Esophagus muscularis mucosa (tissue), 4 donors: ENCODE measurements at places on chromosomes 16 and 17. TPM values are rescaled to one million over a fixed set of nuclear protein-coding genes. Genes with fewer than 3 reads are reported as not detected.

DNA sequence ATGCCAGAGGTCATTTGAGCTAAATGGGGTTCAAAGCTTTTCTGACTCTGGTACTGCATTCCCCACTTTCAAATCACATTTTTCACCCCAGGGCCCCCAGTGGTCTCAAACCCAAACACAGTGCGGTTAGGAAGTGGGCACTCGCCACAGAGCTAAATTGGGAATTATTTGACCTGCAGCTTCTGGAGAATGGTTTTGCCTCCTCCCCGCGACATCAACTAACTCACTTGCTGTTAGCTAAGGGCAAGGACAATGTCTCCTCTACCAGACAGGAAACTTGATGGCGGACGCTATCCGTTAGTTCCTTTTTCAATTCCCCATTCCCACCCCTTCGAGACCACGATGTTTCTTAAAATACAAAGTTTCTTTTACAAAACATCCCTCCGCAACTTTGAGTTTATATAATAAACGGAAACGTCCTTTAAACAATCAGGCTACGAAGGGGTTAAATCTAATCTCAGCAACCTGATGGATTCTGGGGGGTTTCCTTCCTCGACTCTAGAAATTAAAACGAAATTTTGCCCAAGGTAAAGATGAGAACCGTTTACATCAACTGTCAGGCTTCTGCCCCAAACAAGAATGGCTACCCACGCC lies 500 bp upstream of the KAT7 start:
- DNase-seq: no peak

DNA sequence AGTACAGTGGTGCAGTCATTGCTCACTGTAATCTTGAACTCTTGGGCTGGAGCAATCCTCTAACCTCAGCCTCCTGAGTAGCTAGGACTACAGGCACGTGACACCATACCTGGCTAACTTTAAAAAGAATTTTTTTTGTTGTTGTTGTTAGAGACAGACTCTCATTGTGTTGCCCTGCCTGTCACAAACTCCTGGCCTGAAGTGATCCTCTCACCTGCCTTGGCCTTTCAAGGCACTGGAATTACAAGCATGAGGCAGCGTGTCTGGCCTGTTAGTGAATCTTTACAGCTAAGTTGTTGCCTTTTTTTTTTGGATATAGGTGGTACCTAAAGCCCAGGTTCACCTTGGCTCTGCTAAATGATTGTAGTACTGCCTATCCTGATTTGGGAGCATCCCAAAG lies 290.6 kb downstream of the BCAS3 start:
- DNase-seq: no peak

DNA sequence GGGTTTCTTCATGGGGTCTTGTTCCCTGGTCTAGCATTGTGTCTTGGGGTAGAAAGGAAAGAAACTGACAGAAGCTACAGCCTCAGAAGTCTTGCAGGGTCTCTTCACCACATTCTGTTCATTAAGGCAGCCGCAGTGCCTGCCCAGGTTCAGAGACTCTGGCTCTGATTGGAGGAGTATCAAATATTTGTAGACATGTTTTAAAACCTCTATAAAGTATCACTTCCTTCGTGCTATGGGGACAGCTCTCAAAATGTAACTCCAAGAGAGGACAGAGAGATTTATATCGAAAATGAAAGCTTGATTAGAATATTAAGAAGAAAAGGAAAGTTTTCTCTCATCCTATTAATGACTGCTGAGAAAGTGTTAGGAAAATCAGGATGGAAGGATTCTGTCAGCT lies 107.0 kb upstream of the CACNG3 start:
- no peak for DNase-seq

DNA sequence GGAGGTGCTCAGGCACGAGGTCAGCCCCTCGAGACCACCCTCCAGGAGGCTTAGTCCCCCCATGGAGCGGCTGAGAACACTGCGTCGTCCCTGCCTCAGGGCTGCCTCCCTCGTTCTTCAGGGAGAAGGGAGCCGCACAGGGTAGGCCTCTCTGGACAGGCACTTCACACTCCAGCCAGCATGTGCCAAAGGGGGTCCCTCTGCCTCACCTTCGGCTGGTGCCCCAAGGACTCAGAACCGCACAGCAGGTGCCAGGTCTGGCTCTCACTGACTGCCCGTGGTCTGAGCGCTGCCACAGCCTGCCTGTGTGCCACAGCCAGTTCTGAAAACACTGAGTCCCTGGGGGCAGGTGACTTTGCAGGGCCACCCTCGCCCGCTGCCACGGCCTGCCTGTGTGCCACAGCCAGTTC lies 7.1 kb downstream of the P2RX5 start:
- no peak for DNase-seq

- no peak for DNase-seq
Measured at GRCh38 chr17:70987867-70988340, 818.6 kb downstream of the KCNJ2 start.

DNA sequence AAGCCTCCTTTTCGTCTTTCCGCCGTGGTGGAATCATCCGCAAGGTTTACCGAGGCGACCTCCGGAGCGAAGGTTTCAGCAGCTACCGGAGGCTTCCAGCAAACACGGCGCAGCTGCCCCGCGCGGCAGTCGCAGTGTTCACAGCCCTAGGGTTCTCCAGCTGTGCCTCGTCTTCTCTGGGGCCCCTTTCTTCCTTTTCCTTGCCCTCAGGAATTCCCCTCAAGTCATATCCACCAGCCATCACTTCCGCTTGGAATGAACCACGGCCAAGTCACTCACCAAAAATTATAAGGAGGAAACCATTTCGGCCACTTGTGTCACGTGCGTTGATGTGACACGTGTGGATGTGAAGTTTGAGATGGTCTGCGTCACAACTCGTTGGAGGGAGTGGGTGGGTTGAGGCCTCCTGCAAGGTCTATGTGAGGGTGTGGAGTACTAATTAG lies 636 bp upstream of the ERN1 start:
- no peak for DNase-seq

DNA sequence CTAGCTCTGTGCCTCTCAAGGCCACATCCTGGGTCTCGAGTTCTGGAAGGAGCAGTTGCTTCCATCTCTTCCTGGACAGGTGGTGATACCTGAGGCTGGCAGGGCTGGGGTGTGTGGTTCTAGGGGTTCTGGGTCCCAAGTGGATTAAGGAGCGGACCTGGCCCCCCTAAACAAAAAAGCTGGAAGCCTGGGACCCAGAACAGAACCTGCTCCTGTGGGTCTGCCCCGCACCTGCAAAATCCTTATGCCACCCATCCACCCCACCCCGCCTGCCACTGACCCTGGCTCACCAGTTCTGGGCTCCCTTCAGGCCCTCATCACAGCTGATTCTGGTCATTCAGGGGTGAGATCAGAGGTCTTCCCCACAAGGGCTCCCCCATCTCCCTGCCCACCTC lies 44.8 kb downstream of the ADCY7 start:
- DNase-seq: no peak

RAMP2 gene
- total RNA-seq: 19.5 TPM

GRCh38 chr16:88669980-88670379 lies 7.1 kb upstream of the MVD start:
- no peak for DNase-seq

DNA sequence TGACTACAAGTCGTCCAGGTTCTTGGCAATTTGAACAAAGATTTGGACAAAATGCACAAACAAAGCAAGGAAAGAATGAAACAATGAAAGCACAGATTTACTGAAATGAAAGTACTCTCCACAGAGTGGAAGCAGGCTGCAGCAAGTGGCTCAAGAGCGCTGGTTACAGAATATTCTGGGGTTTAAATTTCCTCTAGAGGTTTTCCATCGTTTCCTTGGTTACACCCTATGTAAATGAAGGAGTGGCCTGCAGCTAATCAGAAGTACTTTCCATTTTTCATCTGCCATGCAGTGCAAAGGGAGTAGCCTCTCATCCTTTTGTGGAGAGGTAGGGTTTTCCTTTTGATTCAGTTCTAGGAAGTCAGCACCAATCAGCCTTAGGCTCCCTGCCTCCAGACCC lies 11.8 kb downstream of the STXBP4 start:
- no peak for DNase-seq

GRCh38 chr17:46717999-46718398 lies 100.5 kb downstream of the WNT3 start:
- no peak for DNase-seq

GJD3 gene
- 0.40 TPM for total RNA-seq

IL17C gene
- not detected for total RNA-seq

DNA sequence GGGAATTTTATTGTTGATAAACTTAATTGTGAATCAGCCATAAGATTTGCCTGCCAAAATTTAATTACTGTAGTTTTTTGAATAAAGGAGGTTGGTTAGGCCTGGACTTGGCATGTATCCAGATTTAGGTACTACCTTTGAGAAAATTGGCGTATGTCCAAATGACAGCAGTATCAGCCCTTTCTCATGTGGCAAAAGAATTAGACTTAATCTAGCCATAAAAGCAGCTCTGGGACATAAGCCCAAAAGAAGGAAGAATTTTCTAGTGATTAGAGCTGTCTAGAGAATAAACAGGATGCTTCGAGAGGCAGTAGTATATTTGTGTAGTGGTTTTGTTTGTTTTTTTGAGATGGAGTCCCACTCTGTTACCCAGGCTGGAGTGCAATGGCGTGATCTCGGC lies 27.7 kb downstream of the PPM1E start:
- no peak for DNase-seq

DNA sequence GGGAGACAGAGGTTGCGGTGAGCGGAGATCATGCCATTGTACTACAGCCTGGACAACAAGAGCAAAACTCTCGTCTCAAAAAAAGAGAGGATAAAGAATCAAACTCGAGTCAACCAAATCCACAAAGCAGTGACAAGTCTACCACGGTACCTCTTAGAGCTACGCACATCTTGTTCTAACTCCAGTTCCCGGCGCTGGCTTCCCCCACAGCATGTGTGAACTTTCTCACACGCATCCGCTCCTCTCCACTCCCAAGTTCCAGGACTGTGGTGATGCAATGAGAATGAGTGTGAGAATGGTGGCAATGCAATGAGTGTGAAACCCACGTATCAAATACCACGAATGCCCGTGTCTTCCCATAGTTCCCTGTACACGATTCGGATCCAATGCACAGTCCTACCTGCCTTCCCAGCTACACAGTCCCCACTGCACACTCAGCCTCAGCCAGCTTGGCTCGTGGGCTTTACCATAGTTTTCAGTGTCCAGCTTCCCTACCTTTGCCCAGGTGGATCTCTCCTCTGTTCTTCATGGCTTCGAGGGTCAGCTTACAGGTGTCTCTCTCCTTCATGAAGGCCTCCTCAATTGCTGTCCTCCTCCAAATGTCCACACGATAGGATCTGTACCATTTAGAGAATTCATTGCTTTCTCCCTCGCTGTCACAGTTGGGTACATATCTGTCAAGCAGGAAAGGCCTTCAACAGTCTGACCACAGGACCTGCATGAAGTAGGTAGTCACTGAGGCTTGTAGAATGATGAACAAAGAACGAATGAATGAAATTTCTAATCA lies 9.2 kb upstream of the P2RX5 start:
- DNase-seq: no peak

HOXB7 gene
- total RNA-seq: 0.66 TPM

GRCh38 chr16:56013962-56014552 lies 138.9 kb upstream of the CES5A start:
- DNase-seq: no peak

DNA sequence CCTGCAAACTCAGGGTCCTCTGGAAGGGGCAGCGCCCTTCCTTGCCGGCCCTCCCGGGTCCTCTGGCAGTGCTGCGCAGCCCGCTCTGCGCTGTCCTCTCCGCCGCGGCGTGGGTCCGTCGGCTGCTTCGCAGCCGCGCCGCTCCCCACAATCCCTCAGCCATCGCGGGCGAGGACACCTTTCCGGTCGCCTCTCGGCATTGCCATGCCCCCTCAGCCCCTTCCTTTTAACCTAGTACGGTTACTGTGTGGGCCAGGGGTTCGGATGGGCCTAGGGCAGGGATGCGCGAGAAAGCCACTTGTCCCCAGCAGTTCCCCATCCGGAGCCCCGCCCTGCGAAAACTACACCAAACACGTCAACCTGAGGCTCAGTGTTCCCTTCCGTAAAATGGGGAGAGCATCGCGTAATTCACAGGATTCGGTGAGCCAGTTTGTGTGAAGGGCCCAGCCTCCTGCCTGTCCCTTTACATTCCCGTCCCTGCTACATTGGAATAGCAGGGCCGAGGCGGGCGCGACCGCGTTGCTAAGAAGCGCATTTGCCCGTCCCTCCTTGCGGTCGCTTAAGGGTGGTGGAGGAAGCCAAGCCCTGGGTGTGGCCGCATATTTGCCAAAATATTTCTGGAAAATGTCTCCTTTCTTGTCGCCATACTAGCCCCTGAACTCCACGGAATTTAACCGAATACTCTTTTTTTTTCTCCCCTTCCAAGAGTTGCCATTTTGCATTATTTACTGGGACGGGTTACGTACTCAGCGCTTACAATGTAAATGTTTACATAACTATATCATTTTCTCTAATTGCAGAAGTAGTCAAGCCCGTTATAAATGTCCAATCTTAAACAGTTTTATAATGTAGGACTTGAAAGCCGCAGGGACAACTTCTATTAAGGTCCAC lies 13.2 kb downstream of the COPZ2 start:
- no peak for DNase-seq

GRCh38 chr16:89409161-89409711 lies 81.1 kb downstream of the ANKRD11 start:
- no peak for DNase-seq

DNAAF8 gene
- 1.0 TPM for total RNA-seq

TPPP3 gene
- 32.0 TPM for total RNA-seq

- DNase-seq: no peak
Measured at GRCh38 chr17:5024604-5025003, 10.6 kb downstream of the SLC52A1 start.

PARD6A gene
- total RNA-seq: 15.0 TPM

DNA sequence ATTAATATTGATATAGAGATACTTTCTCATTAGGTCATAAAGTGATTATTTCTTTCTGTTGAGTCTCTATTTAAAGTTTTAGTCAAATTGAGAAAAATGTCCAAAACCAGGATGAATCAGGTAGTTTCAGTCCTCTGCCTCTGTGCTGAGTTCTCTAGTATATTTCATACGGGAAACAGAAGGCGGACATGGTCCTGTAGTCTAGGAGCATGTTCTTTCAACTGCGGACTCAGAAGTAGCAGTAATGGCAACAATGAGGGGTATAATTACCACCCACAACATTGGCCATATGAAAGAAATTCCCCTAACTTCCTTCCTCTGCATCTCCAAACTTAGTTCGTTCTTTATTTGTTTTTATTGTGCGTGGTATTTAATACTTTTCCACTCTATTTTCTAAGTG lies 50.1 kb downstream of the TBX4 start:
- DNase-seq: no peak

GRCh38 chr17:77852731-77853130 lies 105.8 kb upstream of the TNRC6C start:
- DNase-seq: no peak

TMEM114 gene
- total RNA-seq: not detected
